ENCODE measurements at places on chromosomes 4 and X. TPM values are rescaled to one million over a fixed set of nuclear protein-coding genes. Genes with fewer than 3 reads are reported as not detected.
A peak's percentile ranks its signal among the peaks of the same experiment; 100 is the strongest.

- no peak for DNase-seq
These were observed 26.5 kb downstream of the EGF start for GRCh38 chr4:109939190-109939589.

DNA sequence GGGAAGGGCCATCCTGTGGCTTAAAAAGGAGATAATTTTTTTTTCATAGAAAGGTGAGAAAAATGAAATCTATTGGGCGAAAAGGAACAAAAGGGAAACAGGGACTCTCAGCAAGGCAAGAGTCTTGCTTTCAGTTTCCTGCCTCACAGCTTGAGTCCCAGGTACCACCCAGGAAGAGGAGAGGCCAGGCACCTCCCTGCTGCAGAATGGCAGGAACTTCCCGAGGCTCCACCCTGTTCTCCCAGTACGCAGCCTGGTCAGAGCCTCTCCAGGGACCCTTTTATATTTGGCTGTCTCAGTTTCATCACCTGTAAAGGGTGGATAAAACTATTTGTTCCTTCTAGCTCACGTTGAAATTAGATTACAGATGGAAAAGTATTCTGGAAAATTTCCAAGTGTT, 33.8 kb downstream of the UCHL1 start:
- DNase-seq = no peak

DNA sequence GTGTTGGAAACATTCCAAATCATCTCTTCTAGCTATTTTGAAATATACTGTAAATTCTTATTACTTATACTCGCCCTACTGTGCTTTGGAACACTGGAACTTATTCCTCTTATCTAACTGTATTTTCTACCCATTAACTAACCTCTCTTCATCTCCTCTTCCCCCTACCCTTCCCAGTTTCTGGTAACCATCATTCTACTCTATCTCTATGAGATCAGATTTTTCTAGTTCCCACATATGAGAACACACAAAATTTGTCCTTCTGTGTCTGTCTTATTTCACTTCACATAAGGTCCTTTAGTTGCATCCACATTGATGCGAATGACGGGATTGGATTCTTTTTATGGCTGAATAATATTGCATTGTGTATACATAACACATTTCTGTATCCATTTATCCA, 1003.8 kb upstream of the INTU start:
- DNase-seq = no peak

- no peak for DNase-seq
These were observed 190.2 kb upstream of the AGA start for GRCh38 chr4:177632481-177632880.

DNA sequence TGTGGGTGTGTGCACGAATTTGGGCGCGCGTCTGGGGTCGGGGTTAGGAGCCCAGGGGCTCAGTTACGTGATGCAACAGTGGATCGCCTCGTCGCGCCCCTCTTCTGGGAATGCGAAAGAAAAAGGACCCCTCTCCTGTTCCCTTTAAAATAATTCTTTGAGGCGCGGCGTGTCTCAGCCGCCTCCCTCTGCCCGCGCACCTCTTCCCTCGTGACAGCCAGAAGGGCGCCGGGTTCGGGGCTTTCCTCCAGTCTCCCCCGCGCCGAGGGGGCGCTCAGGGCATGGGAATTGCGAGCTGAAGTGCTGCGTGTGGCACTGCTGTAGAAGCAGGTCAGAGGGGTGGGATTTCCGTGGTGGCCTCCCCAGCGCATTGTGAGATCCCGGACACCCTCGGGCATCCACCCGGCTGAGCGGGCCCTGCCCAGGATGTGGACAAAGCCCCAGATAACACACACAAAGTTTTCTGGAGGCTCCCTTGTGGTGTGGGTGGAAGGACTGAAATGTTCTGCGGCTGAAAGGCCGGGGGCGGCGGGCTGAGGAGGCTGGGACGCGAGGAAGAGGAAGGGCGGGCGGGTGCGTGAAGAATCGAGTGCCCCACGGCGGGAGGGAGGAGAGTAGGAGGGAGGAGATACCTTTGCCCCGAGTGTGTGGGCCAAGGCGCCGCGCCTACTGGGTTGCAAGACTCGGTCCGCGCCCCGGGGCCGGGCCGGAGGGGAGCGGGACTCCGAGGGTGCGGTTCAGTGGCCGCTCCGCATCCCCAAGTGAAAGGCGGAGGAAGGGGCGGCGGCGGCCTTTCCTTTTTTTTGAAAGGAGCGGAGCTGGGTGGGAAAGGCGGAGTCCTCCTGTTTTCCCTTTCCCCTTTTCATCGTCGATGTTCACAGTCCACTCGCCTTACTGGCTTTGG, 752 bp downstream of the SEPTIN11 start:
- DNase-seq = peak; percentile 63

DNA sequence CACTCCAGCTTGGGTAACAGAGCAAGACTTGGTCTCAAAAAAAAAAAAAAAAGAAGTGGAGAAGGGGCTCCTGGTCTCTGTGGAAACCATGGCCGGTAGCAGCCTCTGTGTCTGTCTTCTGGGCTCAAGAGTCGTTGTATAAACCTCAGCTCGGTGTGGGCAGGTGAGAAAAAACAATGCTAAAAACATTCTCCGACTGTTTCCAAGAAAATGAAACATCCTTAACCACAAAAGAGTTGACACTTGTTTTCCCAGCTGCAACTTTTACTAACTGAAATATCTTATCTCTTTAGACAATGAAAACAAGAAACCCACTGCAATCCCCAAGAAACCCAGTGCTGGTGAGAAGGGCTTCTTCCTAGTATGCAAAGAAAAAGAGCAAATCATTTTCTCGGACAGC, 26.2 kb downstream of the CD99 start:
- DNase-seq = no peak

Gene FANCB
- total RNA-seq = 7.6 TPM

Gene AADAT
- total RNA-seq = not detected

Gene TBC1D1
- total RNA-seq = 91.5 TPM

Gene HADH
- total RNA-seq = 26.4 TPM

Gene UBE2A
- 70.9 TPM for total RNA-seq

Data from B cell (primary cell).